H1 (cell line): ENCODE measurements at places on chromosomes 4 and X. TPM values are rescaled to one million over a fixed set of nuclear protein-coding genes. Genes with fewer than 3 reads are reported as not detected.

DNA sequence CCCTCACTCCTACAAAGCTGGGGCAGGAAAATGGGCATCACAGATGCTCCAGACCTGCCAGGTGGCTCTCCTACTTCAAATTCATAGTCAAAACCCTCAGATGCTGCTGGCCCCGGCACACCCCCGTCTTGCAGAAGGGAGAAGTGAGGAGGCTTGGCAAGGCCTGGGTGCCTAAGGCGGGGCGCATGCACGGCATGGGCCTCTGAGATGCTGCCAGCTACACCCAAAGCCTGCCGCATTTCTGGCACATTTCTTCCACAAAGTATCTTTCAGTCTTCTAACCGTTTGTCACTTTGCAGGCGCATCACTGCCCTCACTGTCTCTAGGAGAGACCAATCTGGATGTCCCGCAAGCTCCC, 19.6 kb downstream of the WDR1 start:
- no peak overlapping the region for H3K4me3 ChIP-seq
- no peak for DNase-seq
- peaks cover 53% of the 10 kb centered on the region for H3K36me3 ChIP-seq

Gene XG
- total RNA-seq = 0.31 and 0.78 TPM in 2 replicates

- no peak overlapping the region for H3K27ac ChIP-seq
- H3K27me3 ChIP-seq = no peaks in the 10 kb centered on the region
- no peaks in the 10 kb centered on the region for H3K4me1 ChIP-seq
- no peak for DNase-seq
- H3K4me3 ChIP-seq = no peak overlapping the region
Measured at GRCh38 chrX:101062176-101062575, 10.3 kb upstream of the TRMT2B start.

GRCh38 chr4:33357121-33357520, 2637.0 kb downstream of the PCDH7 start:
- no peaks in the 10 kb centered on the region for H3K27me3 ChIP-seq
- DNase-seq = no peak
- H3K27ac ChIP-seq = no peak overlapping the region
- H3K36me3 ChIP-seq = no peaks in the 10 kb centered on the region
- H3K4me1 ChIP-seq = no peaks in the 10 kb centered on the region
- H3K4me3 ChIP-seq = no peak overlapping the region

Gene ELF4
- 1.8 and 2.3 TPM in 2 replicates for total RNA-seq

DNA sequence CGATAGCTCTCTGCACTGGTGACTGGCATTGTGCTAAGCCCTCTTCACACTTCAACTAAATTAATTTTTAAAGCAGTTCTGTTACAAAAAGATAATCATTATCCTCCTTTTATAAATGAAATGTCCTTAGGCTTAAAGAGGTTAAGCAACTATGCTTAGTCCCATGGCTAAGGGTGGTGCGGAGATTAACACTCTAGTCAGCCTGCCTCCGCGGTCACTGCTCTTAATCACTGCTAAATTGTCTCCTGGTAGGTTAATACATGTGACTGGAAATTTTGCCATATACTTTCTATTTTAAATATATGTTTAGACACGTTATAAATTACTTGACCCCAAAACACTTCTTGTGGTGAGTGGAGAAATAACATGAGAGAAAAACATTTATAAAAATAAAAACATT, 473.7 kb downstream of the CENPC start:
- no peak for DNase-seq
- H3K4me3 ChIP-seq = no peak overlapping the region
- no peaks in the 10 kb centered on the region for H3K36me3 ChIP-seq
- H3K27me3 ChIP-seq = no peaks in the 10 kb centered on the region
- no peak overlapping the region for H3K27ac ChIP-seq

GRCh38 chrX:110966839-110967238, 129.2 kb upstream of the PAK3 start:
- no peak overlapping the region for H3K27ac ChIP-seq
- H3K27me3 ChIP-seq = no peaks in the 10 kb centered on the region
- H3K4me3 ChIP-seq = no peak overlapping the region
- DNase-seq = no peak
- no peaks in the 10 kb centered on the region for H3K36me3 ChIP-seq

Gene SORCS2
- total RNA-seq = 0.75 and 1.8 TPM in 2 replicates

DNA sequence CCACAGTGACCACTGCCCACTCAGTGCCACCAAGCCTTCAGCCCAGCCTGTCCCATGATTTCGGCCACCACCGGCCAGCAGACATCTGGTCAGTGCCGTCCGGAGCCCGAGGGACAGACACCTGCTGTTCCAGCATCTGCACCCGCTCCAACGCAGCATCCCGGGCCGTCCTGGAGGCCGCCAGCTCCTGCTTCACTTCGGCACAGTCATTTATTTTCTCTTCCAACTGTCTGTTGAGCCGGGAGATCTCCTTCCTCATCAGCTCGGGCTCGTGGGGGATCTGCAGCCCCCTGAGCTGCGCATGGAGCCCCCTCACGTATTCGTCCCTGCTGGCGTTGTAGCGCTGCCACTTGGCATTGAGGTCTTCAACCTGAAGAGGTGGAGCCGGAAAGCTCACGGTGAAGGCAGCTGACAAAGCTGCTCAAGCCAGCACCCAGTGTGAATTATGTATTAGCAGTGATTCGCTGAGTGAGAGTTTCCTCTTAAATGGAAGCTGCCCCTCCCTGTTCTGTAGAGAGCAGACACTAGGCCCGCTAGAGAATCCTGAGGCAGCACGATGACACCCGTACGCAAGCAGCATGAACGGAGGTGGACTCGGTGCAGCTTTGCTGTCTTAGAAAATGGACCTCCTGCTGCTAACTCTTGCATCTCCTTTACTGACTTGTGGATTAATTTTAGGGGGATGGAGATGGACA, 11.4 kb downstream of the TNIP2 start:
- DNase-seq = no peak
- no peak overlapping the region for H3K4me3 ChIP-seq
- H3K27ac ChIP-seq = no peak overlapping the region
- H3K36me3 ChIP-seq = peaks cover 16% of the 10 kb centered on the region; the same call in 1 of the 2 replicates

DNA sequence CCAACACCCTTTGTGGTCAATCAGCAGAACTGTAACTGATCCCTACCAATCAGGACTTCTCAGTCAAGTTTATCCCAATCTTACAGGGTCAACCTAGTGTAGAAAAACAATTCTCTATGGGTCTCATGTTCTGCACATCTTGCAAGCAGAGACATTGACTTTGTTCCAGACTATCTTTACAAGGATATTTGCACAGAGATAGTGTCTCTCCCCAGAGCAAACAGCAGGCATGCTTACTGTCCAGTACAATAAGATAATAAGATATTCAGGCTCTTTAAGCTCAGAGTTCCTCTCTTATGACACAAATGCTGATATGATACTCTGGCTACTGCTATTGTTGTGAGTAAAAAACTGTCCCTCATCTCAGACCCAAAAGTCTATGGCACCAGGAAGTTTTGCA, 53.2 kb downstream of the ACSL4 start:
- H3K27me3 ChIP-seq = no peaks in the 10 kb centered on the region
- no peak overlapping the region for H3K4me3 ChIP-seq
- H3K4me1 ChIP-seq = no peaks in the 10 kb centered on the region
- no peak overlapping the region for H3K27ac ChIP-seq
- H3K36me3 ChIP-seq = no peaks in the 10 kb centered on the region; the same call in none of the 2 replicates

- H3K4me1 ChIP-seq = no peaks in the 10 kb centered on the region
- H3K4me3 ChIP-seq = no peak overlapping the region
- no peak overlapping the region for H3K27ac ChIP-seq
Measured at GRCh38 chrX:129781134-129781672, 1.5 kb downstream of the SASH3 start.

DNA sequence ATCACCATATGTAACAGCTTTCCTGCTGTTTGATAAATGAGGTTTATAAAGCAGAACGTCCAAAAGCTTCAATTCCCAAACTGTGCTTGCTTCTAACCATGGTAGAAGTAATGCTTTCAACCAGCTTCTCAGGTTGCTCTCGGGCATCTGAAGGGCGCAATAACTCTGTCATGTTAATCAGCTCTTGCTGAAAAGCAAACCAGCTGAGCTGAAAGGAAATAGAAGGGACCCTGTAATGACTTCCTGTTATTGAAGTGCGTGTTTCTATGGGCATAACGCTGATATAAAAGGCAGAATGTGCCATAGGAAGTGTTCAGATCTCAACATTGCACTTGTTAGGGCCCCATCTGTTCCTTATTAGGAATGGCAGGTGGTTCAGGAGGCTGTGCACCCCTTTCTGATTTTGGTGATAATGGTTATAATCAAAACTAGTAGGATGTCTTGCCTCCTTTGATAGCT, 21.2 kb downstream of the HERC3 start:
- no peak overlapping the region for H3K4me3 ChIP-seq
- no peak for DNase-seq
- no peaks in the 10 kb centered on the region for H3K27me3 ChIP-seq
- peaks cover 3% of the 10 kb centered on the region for H3K4me1 ChIP-seq
- H3K27ac ChIP-seq = no peak overlapping the region

- no peak overlapping the region for H3K27ac ChIP-seq
- no peaks in the 10 kb centered on the region for H3K36me3 ChIP-seq
Measured at GRCh38 chr4:176789955-176790354, 2.8 kb downstream of the VEGFC start.

DNA sequence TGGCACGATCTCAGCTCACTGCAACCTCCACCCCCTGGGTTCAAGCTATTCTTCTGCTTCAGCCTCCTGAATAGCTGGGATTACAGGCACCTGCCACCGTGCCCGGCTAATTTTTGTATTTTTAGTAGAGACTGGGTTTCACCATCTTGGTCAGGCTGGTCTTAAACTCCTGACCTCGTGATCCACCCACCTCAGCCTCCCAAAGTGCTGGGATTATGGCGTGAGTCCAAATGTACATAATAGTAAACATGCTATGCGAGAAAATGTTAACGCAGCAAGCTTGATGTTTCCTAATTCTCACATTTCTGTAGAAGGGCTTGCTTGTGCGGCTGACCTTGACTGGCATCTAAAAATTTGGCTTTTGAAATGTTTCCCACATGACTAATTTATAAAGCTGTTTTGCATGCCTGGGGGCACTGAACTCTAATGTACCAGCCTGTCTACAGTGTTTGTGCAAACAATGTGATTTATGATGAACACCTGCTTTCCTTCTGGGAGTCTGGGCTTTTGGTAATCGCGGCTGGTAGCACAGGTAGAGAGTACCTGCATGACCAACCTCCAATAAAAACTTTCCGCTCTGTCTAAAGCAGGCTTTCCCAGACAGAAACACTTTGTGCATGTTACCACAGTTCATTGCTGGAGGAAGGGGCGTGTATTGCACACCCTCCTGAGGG, 216.8 kb downstream of the IL15 start:
- DNase-seq = no peak
- H3K36me3 ChIP-seq = no peaks in the 10 kb centered on the region

DNA sequence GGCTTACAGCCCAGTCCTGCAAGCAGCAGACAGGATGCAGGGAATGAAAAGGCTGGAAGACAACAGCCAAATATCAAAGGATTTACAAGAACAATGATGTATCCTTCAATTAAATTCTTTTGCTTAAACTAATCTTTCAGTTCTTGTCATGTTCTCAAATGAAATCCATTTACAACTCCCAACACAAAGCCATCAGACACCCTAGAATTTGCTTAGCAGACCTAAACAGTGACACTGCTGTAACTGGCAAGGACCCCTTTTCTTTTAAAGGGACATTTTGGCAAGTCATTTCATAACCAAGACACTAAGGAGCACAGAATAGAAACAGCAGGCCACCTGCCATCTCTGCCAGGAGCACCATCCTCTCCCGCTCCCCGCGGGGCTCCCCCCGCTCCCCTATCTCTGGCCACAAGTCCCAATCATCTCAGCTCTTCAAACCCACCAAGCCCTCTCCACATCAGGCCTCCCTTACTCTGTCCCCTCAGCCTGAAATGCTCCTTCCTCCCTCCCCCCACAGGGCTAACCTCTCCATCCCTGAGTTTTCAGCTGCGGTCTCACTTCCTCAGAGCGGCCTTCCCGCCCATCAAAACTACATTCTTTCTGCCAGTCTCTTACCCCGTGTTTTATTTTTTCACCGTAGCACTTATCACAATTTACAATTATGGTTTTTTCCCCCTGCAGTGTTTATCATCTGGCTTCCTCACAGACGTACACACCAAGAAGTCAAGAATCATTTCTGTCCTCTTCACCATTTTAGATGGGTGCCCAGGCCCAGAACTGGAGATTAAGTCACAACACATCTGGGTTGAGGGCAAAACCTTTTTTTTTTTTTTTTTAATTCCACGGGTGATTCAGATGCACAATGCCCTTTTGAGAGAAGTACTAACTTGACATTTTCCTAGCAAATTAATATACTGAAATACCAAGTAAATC, 45.8 kb downstream of the TSPAN5 start:
- H3K4me3 ChIP-seq = no peak overlapping the region
- H3K27me3 ChIP-seq = no peaks in the 10 kb centered on the region
- no peak for DNase-seq
- no peaks in the 10 kb centered on the region for H3K36me3 ChIP-seq

DNA sequence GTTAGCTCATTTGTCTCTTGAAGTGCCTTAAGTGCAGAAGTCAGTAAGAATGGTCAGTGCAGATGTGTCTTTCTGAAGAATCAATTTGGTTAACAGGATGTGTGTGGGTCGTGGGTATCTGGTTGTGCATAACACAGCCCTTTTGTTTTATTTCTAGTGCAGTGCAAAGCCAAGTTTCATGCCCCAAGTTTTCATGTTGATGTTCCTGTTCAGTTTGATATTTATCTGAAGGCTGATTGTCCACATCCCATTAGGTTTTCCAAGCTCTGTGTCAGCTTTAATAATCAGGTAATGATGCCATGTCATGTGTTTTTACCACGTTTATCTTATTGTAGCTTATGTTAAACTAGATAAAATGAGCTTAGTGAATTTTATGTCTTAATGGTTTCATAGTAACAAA, 27.4 kb downstream of the TRAPPC11 start:
- H3K27me3 ChIP-seq = no peaks in the 10 kb centered on the region
- H3K4me3 ChIP-seq = no peak overlapping the region
- H3K27ac ChIP-seq = no peak overlapping the region
- peaks cover 4% of the 10 kb centered on the region for H3K36me3 ChIP-seq

Gene ASB12
- 1.2 and 1.3 TPM in 2 replicates for total RNA-seq

Gene CCDC110
- total RNA-seq = 2.5 and 3.1 TPM in 2 replicates

DNA sequence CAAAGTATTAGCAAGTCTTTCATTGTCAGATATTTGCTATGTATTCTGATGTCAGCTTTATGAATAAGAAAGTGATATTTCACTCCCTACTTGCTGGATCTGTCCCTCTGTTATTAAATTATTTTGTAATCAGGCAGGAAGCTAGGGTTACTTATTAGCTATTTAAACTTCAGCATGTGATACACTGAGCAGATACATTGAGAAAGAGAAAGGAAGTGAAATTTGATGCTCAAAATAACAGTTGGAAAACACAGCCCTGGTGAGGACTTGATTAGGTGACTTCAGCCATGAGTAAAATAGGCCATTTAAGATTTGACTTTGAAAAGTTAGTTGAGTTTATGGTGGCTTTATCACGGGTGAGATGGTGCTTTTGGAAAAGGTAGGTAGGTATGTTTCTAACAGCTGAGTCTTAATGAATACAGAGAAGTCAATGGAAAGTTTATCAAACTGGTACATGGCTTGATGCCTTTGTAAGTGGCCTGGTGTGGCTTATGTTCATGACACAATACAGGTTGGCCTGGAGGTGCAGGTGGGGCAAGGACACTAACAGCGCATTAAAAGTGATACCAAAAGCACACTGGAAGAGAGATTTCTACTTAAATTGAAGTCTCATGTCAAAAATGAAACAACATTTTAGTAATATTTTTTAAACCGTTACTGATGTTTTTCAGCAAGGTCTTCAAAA, 321.2 kb upstream of the SPOCK3 start:
- no peak overlapping the region for H3K27ac ChIP-seq
- no peak overlapping the region for H3K4me3 ChIP-seq
- DNase-seq = no peak
- no peaks in the 10 kb centered on the region for H3K4me1 ChIP-seq
- peaks cover 1% of the 10 kb centered on the region for H3K27me3 ChIP-seq
- H3K36me3 ChIP-seq = no peaks in the 10 kb centered on the region

Gene COL25A1
- 4.5 and 8.3 TPM in 2 replicates for total RNA-seq

Gene ACE2
- 0.29 TPM in 1 of 2 replicates, not detected in the other for total RNA-seq

- H3K36me3 ChIP-seq = no peaks in the 10 kb centered on the region
- no peak overlapping the region for H3K4me3 ChIP-seq
- H3K4me1 ChIP-seq = peaks cover 14% of the 10 kb centered on the region
- no peaks in the 10 kb centered on the region for H3K27me3 ChIP-seq
Measured at GRCh38 chrX:150574559-150575418, 6.4 kb downstream of the MTM1 start.
